ENCODE measurements at places on chromosomes 6 and 20.

- DNase-seq = no peak
These were observed 120.2 kb upstream of the BEND3 start for GRCh38 chr6:107235511-107235910.

DNA sequence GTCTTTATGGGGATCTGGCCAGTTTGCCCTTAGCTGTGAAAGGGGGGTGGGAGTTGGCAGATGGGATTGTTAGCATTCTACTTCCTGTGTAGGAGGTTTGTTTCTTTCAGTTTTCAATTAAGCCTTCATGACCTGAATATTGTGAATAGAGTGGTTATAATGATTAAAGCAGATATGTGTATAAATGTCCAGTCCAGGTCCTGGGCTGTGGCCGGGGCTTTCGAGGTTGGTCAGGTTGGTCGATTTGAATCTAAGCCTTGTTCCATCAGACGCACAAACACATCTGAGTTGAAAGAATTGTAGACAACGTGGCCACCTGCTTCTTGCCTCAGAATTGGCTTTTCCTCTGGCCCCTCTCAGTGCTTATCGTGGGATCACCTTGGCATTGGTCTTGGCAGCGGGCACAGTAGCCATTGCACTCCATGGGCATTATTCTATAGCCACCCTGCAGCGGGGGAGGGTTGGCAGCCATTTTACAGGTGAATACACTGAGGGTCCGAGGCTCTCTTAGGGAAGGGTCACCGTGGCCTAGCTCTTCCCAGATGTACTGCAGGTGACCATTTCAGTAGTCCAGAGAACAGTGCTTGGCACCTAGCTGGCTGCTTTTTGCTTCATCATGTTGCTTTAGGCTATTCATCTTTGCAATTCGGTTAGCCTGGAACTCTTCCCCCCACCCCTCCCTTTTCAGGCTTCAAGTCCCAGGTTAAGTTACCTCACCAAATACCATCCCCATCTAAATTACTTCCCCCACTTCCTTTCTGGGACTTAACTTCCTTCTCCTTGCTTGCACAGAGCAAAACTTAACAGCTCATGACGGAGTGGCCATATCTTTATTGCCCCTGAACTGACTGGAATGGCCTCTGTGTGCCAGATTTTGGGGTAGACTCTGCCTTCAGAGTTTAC, 1.1 kb downstream of the RNF114 start:
- no peak for DNase-seq

GRCh38 chr6:16968101-16968500, 133.7 kb upstream of the STMND1 start:
- DNase-seq = no peak

DNA sequence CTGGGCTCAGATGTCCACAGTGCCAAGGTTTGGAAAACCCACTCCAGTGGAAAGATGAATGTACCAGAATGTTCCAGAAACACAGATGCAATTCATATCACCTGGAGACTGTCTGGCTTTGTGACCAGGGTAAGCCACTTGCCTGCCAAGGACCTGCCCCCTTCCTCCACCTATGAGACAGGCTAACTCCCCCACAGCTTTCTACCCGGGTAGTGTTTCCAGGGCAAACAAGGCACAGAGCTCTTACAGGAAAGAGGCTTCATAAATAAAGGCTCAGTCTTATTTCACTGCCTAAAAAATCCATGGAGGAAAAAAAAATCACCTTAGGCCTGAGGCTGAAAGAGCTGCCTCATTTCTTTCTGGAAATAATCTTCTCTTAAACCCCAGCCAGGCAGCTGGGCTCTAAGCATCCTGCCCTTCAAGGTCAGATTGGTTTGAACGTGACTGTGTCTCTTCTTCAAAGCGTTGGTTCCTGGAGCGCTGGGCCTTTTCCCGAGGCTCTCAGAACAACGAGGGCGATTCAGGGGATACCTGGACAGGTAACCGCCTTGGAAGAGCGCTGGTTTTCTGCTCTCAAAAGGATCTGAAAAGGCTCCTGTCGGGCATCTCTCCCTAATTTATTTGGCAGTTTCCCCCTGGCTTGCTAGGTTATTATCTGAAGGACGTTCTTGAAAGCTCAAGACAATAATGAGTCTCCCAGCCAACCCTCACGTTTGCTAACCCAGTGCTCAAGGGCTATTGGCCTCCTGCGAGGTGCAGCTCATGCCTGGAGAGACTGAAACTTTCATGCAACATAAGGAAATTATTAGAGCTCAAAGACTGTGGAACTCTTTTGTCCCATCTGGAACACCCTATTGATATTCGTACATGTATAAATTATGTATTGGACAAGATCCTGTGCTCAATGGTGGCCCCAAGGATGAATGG, 199.2 kb upstream of the PMEPA1 start:
- DNase-seq = no peak

GRCh38 chr20:48787861-48788375, 39.9 kb downstream of the PREX1 start:
- DNase-seq = no peak

- DNase-seq = no peak
These were observed 19.0 kb downstream of the SRC start for GRCh38 chr20:37364927-37365272.

DNA sequence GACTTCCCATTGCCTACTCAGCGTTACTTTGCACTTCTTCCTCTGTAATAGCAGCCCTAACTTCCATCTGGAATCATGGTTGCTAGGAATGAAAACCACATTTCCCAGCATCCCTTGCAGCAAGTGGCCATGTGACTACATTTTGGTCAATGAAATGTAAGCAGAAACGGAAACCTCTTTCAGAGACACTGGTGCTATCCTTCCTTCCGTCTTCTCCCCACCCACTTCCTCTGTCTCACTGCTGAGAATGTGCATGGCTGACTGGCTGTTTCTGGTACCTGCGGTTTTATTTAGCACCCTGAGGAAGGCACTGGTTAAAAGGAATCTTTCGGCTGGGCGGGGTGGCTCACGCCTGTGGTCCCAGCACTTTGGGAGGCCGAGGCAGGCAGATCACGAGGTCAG, 107.4 kb downstream of the SCML4 start:
- DNase-seq = peak; percentile 67

GRCh38 chr20:17655865-17656479, 26.1 kb downstream of the RRBP1 start:
- no peak for DNase-seq

- DNase-seq = no peak
These were observed 84.5 kb downstream of the SLC16A10 start for GRCh38 chr6:111171577-111172400.

DNA sequence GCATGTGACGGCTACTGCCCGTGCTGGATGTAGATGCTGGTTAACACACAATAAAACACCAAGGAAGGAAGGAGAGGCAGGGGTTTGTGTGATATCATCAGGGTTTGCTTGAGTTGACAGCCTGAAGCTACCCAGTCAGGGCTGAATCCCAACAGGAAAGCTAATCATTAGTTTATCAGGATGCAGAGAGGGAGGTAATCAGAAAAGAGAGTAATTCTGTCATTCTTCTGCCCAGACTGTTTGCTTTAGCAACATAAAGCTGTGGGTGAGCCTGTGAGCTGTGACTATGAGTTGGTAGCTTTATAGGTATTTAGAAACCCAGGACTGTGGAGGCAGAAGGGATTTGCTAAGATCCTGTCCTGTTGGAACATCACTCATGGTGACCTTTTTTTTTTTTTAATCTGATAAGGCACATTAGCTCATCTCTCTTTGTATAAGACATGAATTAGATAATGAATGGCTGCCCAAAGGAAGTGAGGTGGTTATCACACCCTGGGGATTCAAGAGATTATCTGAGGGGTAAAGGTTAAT, 79.3 kb downstream of the CAP2 start:
- DNase-seq = no peak

DNA sequence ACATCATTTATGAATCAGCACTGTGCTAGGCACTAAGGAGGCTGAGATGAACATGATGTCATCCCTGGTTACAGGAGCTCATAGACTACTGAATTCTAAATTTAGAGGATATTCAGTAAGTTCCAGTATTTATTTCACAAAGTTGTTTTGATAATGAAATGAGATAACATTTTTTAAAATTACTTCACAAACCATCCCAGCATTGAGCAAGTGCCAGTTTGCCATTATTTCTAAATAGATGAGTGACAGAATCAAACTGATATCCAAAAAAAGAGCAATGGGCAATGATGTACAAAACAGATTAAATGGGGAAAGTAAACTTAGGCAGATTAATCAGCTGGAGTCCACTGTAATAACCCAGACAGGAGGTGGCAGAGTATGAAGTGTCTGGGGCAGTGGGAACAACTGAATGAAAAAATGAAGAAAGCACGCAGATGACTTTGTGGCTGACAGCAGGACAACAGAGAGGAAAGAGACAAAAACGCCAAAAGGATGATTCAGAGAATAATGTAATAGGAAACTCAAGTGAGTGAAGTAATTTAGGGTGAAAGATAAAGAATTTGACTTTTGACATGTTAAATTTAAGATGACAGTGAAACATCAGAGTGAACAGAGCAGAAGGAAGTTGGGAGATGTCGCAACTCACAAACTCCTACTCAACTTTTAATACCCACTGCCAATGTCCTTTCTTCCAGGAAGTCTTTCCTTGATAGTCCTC, 70.2 kb downstream of the RCAN2 start:
- DNase-seq = no peak

GRCh38 chr20:49591217-49591865, 23.4 kb upstream of the PTGIS start:
- no peak for DNase-seq

DNA sequence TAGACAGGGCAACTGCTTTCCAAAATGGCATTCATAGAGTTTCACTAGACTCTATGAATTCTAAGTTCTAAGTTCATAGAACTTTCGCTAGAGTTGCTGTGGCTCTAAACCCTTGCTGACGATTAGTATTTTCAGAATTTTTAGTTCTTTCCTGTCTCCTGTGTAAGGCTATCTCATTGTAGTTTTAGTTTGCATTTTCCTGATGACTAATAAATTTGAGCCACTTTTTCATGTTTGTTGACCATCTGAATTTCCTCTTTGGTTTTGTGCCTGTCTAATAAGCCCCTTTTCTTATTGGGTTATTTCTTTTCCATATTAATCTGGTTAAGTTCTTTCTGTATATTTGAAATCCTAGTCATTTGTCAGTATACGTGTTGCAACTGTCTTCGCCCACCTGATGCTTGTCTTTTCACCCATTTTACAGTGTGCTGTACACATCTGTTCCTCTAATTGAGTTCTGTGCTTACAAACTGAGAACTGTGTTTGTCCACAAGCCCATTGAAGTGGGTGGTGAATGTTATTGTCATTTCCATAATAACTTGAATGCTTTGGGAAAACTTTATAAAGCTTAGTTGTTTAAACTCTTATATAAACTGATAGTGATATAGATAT, 177.7 kb upstream of the CDYL start:
- DNase-seq = no peak
